ENCODE measurements at places on chromosomes 1 and 21.

DNA sequence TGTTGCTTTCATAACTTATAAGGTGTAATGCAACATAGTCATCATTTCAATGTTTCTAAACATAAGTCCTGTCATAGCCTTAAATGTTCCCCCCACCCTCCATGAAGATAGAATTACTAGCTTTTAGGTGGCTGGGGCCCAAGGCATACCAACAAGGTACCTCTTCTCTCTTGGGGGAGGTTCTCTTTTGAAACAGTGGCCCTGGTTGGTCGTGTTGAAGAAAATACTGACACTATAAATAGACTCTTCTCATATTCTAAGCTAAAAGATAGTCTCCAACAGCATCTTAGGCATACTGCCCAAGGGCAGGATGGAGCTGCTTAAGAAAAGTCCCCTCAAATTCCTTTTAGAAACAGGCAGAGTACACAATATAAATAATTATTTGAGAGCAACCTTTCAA lies 255.0 kb downstream of the FAF1 start:
- H3K36me3 ChIP-seq = no peaks in the 10 kb centered on the region
- no peaks in the 10 kb centered on the region for H3K4me1 ChIP-seq
- no peak overlapping the region for H3K27ac ChIP-seq

DNA sequence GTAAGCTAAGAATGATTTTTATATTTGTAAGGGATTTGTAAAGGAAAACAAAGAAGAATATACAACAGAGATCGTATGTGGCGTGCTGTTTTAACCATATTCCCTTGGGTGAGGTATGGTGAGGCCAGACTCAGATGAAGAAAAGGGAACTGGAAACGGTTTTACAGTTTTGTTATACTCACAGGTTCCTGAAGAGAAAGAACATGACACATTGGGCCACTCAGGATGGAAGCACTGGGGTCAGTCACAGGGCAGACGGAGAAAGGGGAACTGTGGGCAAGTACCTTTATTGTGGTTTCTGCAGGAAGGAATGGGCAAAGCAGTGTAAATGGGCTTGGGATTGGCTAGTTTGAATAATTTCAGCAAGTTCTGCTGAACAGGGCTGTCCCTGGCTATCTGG lies 177.4 kb downstream of the LBR start:
- no peak overlapping the region for H3K27ac ChIP-seq
- no peaks in the 10 kb centered on the region for H3K27me3 ChIP-seq
- no peaks in the 10 kb centered on the region for H3K4me1 ChIP-seq
- H3K36me3 ChIP-seq = no peaks in the 10 kb centered on the region
- H3K4me3 ChIP-seq = no peak overlapping the region

DNA sequence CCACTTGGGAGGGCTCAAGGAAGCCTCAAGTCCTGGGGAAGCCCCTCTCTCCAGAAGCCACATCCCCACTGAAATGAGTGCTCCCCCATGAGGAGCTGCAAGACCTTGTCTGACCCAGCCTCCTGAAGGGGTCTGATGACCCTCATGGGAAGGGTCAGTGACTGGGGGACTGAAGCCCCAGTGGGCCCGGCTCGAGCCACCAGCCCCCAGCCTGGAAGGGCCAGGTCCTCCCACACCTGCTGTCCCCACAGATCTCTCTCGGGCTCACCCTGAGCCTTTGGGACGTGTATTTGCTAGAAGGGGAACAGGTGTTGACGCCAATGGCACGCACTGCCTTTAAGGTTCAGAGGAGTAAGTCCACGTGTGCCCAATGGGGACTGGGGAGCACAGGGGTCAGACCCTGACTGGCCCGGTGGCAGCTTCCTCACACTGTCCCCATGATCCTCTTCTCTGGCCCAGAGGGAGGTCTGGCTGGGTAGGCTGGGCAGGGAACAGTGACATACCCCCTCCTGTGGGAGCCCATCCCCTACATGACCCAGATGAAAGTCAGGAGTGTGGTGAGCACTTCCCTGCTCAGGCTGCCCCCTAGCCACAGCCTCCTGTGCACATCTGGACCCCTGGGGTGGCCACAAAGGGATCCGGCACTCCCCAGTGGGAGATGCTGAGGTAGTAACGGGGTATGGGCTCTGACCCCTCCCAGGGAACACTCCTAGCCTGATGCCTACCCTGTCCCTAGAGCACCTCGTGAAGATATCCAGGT lies 12.4 kb upstream of the SRARP start:
- no peaks in the 10 kb centered on the region for H3K27me3 ChIP-seq
- no peak overlapping the region for H3K27ac ChIP-seq
- H3K36me3 ChIP-seq = no peaks in the 10 kb centered on the region
- no peaks in the 10 kb centered on the region for H3K4me1 ChIP-seq
- no peak overlapping the region for H3K4me3 ChIP-seq

GRCh38 chr1:184792450-184792969 lies 37.9 kb upstream of the EDEM3 start:
- no peaks in the 10 kb centered on the region for H3K27me3 ChIP-seq
- no peak overlapping the region for H3K4me3 ChIP-seq
- peaks cover 12% of the 10 kb centered on the region for H3K4me1 ChIP-seq
- peaks cover 29% of the 10 kb centered on the region for H3K36me3 ChIP-seq
- DNase-seq = peak; percentile 66
